ENCODE measurements at places on chromosomes 11 and 22.

- no peak for DNase-seq
These were observed 12.7 kb upstream of the IL10RA start for GRCh38 chr11:117973503-117973860.

GRCh38 chr11:58924230-58924629 is 15.1 kb upstream of the GLYATL1 start:
- no peak for DNase-seq

DNA sequence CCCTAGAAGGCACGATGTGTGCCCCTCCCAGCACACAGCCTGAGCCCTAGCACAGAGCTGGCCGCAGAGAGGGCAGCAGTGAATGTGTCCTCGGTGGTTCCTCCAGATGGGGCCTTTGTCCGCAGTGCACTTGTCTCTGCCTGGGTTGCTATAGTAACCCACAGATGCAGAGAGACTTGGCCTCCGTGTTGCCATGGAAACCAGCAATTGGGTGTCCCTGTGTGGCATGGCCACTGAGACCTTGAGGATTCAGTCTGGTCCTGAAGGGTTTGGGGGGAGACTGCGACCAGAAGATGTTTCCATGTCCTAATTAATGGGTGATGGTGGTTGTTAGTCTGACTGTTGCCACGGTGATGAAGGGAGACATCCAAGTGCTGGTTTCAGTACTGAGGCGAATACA is 42.6 kb upstream of the TUB start:
- no peak for DNase-seq

GRCh38 chr11:27148506-27148905 is 107.9 kb downstream of the BBOX1 start:
- DNase-seq = no peak

GRCh38 chr11:78731027-78731426 is 156.4 kb upstream of the NARS2 start:
- no peak for DNase-seq

- DNase-seq = no peak
These were observed 125.8 kb upstream of the POU2AF2 start for GRCh38 chr11:111119751-111120150.
